WTC11 (cell line): ENCODE measurements at places on chromosomes 5 and 9. TPM values are rescaled to one million over a fixed set of nuclear protein-coding genes. Genes with fewer than 3 reads are reported as not detected.

ZNF483 gene
- 65.9 to 77.4 TPM (median 68.7 TPM) in 3 replicates for total RNA-seq

GRIN3A gene
- 0.02 to 0.07 TPM in 2 of 3 replicates, not detected in the other for total RNA-seq

PCDHGC4 gene
- 4.5 to 6.1 TPM (median 5.1 TPM) in 3 replicates for total RNA-seq

CATSPER3 gene
- total RNA-seq, result 0.34 to 0.44 TPM (median 0.37 TPM) in 3 replicates

PCDHA1 gene
- 2.2 to 2.7 TPM (median 2.4 TPM) in 3 replicates for total RNA-seq

APC gene
- 31.8 to 40.0 TPM (median 33.1 TPM) in 3 replicates for total RNA-seq

NR6A1 gene
- 164 to 222 TPM (median 218 TPM) in 3 replicates for total RNA-seq

RALGPS1 gene
- 26.1 to 28.5 TPM (median 27.4 TPM) in 3 replicates for total RNA-seq

DOCK2 gene
- total RNA-seq, result 4.6 to 9.0 TPM (median 6.1 TPM) in 3 replicates

ECSCR gene
- 1.8 to 2.7 TPM (median 2.3 TPM) in 3 replicates for total RNA-seq

FOXD4L4 gene
- 0.14 TPM in 1 of 3 replicates, not detected in the others for total RNA-seq

BHMT2 gene
- total RNA-seq, result 0.11 to 0.27 TPM in 2 of 3 replicates, not detected in the other

LRRC70 gene
- 0.37 to 0.44 TPM (median 0.44 TPM) in 3 replicates for total RNA-seq

GRCh38 chr5:138978080-138978479, 102.9 kb upstream of the LRRTM2 start:
- no peak for DNase-seq

DNA sequence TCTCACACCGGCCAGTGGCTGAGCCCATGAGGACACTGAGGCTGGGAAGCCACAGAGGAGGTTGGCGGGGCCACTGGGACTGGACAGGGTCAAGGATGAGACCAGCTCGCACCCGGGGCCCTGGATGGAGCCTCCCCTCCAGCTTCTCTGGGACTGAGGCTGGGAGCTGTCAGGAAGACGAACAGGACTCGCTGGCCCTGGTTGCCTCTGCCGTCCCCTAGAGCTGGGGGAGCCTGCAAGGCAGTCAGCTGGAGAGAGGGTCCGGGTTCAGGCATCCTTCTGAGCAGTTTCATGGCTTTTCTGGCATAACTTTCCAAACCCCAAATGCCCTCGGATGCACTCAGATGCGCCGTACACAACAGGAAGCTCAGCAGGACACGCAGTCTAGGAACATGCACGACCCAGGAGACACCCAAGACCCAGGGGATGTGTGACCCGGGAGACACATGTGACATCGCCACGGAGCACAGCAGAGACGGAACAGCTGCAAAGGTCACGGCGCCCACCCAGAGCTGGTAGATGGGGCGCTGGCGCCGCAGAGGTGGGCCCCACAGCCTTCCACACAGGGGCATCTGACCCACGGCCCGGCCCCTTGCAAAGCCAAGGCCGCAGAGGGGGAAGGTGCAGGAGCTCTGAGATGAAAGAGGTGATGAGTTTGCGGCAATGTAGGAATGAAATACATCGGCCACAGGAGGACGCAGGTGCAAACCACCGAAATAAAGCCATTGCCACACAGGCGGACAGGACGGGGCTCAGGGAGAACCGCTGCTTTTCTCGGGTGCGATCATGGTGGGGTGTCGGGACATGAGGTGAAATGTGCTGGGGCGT, 17.1 kb downstream of the TPPP start:
- no peak for DNase-seq

- DNase-seq, result peak; percentile 20
Observed at GRCh38 chr5:65722575-65723403, 784 bp downstream of the NLN start.

- DNase-seq, result no peak
Observed at GRCh38 chr9:81886665-81887064, 41.6 kb upstream of the SPATA31D4 start.

- peak; percentile 62 for DNase-seq
Observed at GRCh38 chr9:84670138-84671041, 861 bp downstream of the NTRK2 start.

DNA sequence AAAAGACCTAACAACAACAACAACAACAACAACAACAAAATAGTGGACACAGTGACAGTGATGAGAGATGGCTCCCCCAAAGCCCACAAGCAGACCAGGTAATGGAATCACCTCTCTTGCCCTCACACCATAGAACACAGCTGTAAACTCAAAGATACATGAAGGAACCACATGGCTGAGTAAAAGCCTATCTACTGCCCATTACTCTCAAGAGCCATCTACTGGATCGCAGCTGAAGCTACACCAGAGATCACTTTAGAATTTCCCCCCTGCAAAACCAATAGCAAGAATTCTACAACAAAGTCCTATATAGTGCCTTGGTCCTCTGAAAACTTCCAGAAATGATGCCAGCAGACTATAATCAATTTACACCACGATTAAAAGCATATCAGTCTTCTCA, 1537.6 kb upstream of the CDH9 start:
- DNase-seq, result no peak

- peak; percentile 64 for DNase-seq
Observed at GRCh38 chr9:107637421-107638420, 148.2 kb upstream of the KLF4 start.

- no peak for DNase-seq
Observed at GRCh38 chr5:39131210-39132127, 57.3 kb upstream of the RICTOR start.

DNA sequence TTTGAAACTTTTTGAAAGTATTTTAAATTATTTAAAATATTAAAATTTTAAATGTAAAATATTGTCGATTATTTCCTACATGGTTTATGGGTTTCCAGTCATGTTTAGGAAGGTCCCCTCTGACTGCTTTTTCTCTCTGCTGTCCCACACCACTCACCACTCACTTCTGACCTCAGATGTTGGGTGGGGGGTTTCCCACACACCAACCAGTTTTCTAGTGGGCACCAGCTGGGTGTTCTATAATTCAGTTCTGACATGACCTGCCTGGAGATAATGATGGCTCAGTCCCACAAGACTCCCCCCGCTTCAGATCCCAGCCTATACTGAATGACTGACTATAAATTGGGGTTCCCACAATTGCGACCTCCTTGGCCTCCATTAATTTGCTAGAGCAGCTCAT, 310.4 kb downstream of the GADD45G start:
- DNase-seq, result no peak

- no peak for DNase-seq
Observed at GRCh38 chr9:27519466-27520465, 4.3 kb upstream of the IFNK start.

- DNase-seq, result no peak
Observed at GRCh38 chr5:127311781-127312525, 21.4 kb downstream of the MEGF10 start.

DNA sequence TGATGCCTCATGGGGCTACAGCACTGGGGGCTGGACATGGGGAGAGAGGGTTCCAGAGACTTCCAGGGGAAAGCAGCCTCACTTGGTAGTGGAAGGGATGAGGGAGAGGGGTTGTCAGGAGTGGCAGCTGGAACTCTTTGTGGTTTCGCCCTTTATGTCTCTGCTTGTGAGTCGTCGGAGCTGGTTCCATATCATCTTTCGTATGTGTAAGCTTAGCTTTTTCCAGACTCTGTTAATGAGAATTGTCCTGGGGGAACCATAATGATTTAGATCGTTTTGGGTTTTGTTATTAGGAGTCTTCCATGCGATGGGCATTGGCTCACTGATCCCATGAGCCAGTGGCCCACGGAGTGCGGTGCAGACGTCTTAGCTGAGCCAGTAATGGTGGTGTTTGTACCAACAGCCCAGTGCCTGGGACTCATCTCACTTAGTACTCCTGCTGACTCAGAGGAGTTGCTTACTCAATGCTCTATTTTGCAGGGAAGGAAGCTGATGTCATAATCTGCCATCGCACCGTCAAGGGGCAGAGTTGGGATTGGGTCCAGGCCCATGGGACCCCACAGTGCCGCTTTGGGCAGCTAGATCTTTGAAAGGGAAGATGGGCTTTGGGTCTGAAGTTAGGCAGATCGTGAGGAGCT, 48.5 kb downstream of the NEK6 start:
- DNase-seq, result no peak

- DNase-seq, result no peak
Observed at GRCh38 chr5:125011419-125011818, 265.0 kb upstream of the ZNF608 start.

DNA sequence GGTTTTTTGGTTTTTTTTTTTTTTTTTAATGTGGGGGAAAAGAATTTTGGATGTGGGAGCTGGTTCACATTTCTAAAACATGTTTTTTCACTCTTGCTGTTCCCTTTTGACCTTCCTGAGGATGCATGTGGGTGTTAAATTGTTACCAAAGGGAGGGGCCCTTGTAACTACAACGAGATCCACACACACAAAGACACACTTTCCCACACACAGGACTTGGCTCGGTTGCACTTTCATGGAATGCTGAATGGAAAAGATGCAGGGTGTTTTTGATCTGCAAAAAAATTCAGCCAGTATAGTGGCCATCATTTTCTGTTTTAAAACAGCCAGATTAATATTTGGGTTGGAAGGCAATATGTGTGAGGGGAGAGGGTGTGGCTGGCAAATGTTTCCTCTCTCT, 576.9 kb downstream of the EBF1 start:
- no peak for DNase-seq

GRCh38 chr9:7984203-7984602, 184.6 kb upstream of the DMAC1 start:
- DNase-seq, result no peak

- no peak for DNase-seq
Observed at GRCh38 chr5:36666274-36666673, 59.9 kb downstream of the SLC1A3 start.

DNA sequence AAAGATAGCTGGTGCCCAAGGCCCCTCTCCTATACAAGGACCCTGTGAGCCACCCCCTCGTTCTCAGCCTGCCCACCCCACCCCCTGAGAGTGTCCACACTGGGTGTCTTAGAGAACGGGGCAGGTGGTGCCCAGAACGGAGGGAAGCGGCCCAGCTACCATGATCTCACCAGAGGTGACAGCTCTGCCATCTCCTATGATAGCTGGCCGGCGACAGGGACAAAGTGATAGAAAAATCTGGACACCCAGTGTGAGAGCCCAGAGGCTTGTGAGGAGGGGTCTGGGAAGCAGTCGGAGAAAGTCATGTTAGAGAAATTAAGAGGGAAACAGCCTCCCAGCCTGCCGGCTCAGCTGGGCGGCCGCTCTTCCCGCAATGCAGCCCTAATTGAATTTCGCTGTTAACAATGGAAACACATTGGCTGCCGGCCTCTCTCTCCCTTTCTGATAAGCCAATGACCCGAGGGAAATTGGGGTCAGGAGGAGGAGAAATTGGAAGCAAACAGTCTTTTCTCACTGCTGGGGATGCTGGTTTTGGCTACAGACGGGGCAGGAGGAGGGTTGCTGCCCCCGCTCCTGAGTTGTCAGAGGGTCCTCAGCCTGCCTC, 32.3 kb downstream of the HK3 start:
- no peak for DNase-seq

GRCh38 chr5:38845526-38846378, at the start of gene OSMR:
Gene OSMR (plus strand): TSS chr5:38846012. CDS start chr5:38869045, 23,033 bp downstream.
- DNase-seq, result peak; percentile 69

- no peak for DNase-seq
Observed at GRCh38 chr9:128006332-128006996, 25.7 kb upstream of the EEIG1 start.

GRCh38 chr5:89421035-89421434, 538.1 kb upstream of the MEF2C start:
- DNase-seq, result no peak

GRCh38 chr5:31898036-31898632, 259.2 kb downstream of the PDZD2 start:
- DNase-seq, result no peak

DNA sequence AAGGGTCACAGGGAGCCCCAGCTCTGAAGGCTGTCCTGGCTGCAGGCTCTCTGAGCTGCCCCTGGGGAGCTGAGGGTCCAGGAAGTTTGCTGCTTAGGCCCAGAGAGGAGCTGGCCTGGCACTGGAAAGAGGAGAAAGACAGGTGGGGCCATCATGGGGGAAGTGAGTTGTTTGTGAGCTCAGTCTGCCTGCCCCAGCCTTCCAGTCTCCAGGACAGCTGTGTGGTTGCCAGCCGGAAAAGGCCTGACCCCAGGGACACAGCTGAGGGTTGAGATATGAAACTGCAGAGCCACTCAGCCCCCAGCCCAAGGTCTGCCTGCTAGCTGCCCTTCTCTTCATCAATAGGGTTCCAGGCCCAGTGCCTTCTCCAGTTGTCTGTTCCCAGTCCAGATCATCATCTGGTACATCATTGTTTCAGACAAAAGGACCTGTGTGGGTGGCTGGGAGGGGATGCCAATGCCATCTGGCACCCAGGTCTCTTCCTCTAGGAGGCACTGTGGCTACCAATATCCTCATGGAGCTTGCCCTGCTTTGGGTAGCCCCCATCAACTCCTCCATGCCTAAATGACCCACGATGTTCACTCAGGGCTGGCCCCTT, 4.3 kb upstream of the DDX41 start:
- DNase-seq, result no peak

DNA sequence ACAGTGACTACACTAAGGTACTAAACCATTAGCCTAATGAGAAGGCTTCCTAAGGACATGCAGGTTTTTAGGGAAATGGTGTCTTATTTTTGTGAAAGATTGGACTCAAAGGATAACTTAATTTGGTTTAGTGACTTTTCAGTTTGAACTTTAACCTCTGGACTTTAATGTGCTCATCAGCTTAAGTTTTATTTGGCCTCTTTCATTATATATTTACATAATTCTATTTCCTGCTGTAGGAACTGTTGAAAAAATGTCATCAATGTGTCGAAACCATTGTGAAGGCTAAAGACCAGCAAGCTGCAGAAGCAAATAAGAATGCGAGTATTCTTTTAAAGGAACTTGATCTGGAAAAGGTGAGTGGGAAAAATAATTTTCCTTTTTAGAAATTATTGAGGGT, 34.3 kb upstream of the EIF4EBP3 start:
- DNase-seq, result no peak

DNA sequence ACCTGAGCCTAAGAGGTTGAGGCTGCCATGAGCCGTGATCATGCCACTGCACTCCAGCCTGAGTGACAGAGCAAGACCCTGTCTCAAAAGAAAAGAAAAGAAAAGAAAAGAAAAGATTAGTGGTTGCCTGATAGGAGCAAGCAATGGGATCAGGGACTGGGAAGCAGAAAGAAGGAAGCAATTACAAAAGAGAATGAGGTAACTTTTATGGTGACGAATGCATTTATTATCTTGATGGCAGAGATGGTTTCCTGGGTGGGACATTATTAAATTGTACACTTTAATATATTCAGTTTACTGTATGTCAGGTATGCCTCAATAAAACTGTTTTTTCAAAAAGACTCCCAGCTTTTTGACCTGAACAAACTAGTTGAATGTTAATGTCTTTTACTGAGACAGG, 7.5 kb upstream of the PFDN1 start:
- no peak for DNase-seq

GRCh38 chr9:33137781-33138264, 29.3 kb downstream of the B4GALT1 start:
- no peak for DNase-seq

- peak; percentile 77 for DNase-seq
Observed at GRCh38 chr5:132293066-132293991, 865 bp upstream of the SLC22A4 start.

GRCh38 chr5:128236334-128236733, 152.8 kb downstream of the SLC12A2 start:
- no peak for DNase-seq

GRCh38 chr5:15737871-15738664, 238.1 kb downstream of the FBXL7 start:
- DNase-seq, result no peak

GRCh38 chr9:130180516-130180915, 8.3 kb downstream of the NCS1 start:
- no peak for DNase-seq

- no peak for DNase-seq
Observed at GRCh38 chr5:94445726-94446125, 172.7 kb downstream of the KIAA0825 start.
